ENCODE measurements at places on chromosomes 2 and 18.

DNA sequence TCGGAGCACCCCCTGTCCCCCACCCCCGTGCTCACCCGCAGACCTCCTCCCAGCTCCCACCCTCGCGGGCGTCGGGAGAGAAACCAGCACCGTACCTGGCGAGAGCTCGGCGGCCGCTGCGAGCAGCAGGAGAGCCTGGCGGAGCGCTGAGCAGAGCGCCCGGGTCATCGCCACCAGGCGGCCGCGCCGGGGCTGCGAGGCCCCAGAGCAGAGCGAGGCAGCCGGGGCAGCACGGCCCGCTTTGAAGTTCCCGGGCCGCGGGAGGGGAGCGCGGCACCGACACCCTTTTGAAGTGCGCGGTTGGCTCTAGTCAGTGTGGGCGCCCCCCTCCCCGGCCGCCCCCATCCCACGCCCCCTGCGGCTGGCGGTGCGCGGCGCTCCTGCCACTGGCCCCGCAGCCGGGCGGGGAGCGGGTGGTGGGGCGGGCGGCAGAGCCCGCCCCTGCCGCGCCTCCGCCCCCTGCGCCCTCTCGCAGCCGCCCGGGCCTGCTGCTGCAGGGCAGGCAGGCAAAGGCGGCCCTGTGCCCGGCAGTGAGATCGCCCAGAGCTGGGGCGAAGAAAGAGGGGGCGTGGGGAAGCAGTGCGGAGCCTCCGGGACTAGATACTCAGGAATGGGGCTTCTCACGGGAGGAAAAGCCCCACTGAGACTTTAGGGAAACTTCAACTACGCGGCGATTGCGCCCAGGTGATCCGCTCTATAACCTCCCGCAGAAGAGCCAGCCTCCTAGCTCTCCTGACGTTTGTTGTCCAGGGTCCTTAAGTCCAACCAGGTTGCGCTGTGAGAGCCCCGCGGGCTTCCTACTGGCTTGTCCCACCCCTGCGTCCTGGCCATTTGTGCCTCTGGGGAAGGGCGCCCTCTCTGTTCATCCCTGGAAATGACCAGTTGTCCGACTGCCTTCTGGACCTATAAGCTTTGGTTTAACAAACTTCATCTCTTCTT lies at the start of gene ACVR1C:
Gene ACVR1C, minus strand, starts transcription at position 388 of the 939 bp plus-strand sequence. Its CDS starts 220 bp downstream, at position 168.
- DNase-seq: peak; percentile 58

- DNase-seq: no peak
Measured at GRCh38 chr2:205133544-205133943, 548.8 kb upstream of the NRP2 start.

GRCh38 chr2:34737146-34737545 lies 1138.0 kb upstream of the FAM98A start:
- no peak for DNase-seq

- DNase-seq: no peak
Measured at GRCh38 chr2:24276349-24276899, 83.9 kb downstream of the ITSN2 start.

- no peak for DNase-seq
Measured at GRCh38 chr18:2201036-2201600, 370.2 kb downstream of the METTL4 start.

- no peak for DNase-seq
Measured at GRCh38 chr18:31102025-31102684, at the start of gene DSC2. DSC2 (minus strand) TSS chr18:31102421; CDS start chr18:31101971, 450 bp downstream.

DNA sequence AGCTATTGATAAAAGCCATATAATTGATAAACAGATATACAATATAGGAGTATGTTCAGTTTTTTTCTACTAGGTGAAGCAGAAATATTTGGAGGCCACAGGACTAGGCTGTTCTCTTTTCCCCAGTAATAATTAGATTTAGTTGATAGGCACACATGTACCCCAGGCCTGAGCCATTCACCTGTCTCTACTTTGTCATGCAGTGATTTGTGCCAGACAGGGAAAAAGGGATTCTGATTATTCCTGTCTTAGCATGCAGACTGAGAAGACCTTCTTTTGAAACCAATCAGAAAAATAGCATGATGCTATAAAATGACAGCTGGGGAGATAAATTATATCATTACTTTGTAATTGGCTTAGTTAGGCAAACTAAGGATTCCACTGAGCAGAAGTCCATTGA lies 94.3 kb downstream of the DOCK10 start:
- DNase-seq: no peak

DNA sequence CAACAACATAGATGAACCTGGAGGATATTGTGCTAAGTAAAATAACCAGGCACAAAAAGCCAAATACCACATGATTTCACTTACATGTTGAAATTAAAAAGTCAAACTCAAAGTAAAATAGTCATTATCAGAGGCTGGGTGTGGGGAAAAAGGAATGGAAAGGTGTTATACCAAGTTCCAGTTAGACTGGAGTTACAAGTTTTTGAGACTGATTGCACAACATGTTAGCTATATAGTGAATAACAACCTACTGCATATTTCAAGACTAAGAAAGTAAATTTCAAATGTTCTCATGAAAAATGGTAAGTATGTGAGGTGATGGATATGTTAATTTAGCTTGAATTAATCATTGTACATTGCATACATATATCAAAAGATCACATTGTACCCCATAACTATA lies 116.8 kb upstream of the HNMT start:
- DNase-seq: no peak

- DNase-seq: no peak
Measured at GRCh38 chr2:173026479-173026878, 49.2 kb upstream of the MAP3K20 start.

- DNase-seq: no peak
Measured at GRCh38 chr2:190506666-190507065, 27.9 kb downstream of the NEMP2 start.

DNA sequence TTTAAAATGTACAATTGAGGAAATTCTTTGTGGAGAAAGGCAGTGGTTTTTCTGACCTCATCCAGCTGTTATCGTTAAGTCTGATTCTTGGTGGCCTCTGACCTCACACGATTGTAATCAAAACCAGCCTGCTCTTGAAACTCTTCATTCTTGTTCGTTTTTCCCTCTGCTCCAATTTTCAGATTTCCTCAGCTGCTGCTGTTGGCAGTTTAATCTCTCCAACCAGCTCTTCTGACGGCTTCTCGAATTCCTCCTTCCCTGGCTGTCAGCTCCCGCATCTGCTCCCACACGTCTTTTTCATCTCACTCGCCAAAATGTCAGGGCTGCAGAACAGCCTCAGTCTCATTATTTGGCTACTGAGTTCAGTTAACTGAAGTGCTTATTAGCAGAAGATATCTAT lies 136.1 kb downstream of the DCDC2C start:
- no peak for DNase-seq

- DNase-seq: no peak
Measured at GRCh38 chr2:167733747-167734146, 513.6 kb downstream of the STK39 start.

DNA sequence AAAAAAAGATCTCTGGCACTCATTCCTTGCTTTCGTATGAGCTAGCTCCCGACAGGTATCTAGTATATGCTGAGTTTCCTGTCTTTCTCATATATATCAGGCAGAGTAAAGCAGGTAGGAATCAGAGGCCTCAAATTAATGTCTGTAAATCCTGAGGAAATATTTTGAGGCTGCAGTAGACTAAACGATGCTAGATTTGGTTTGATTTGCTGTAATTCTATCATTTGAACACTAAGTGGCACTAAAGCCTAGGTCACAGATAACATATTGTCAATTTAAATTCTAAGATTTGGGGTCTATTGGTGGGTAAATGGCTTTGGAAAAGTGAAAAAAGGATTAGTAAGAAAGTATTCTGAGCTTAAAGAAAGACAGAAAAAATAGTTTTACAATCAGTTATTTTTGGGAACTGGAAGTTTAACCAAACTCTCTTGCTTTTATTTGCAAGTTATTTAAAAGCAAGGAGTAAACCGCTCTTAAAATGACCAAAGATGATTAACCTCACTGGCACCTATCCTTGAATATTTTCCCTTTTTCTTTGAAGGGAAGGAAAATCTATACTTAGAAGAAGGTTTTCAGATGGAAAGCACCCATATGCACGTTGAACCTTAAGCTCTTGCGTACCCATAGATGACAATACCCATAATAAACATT lies 37.6 kb upstream of the SLC4A10 start:
- peak; percentile 42 for DNase-seq

Data from endothelial cell of umbilical vein (primary cell).